ENCODE measurements at places on chromosomes 11 and 22. TPM values are rescaled to one million over a fixed set of nuclear protein-coding genes. Genes with fewer than 3 reads are reported as not detected.

- no peak for DNase-seq
Observed at GRCh38 chr11:82527081-82527584, 206.5 kb downstream of the FAM181B start.

DNA sequence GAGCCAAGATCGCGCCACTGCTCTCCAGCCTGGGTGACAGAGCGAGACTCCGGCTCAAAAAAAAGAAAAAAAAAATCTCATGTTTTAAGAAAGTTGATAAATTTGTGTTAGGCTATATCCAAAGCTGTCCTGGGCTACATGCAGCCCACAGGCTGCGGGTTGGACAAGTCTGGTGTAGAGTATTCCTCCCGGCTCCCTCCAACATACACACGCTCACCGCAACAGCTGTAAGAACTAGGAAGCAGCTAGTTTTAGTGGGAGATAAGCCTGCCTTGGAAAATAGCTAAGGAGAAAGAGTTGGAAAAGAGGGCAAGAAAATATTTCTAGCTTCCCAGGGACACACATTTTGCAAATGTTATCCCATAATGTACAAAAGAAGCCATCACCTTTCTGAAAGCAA is 46.6 kb downstream of the CELF1 start:
- DNase-seq = no peak

DNA sequence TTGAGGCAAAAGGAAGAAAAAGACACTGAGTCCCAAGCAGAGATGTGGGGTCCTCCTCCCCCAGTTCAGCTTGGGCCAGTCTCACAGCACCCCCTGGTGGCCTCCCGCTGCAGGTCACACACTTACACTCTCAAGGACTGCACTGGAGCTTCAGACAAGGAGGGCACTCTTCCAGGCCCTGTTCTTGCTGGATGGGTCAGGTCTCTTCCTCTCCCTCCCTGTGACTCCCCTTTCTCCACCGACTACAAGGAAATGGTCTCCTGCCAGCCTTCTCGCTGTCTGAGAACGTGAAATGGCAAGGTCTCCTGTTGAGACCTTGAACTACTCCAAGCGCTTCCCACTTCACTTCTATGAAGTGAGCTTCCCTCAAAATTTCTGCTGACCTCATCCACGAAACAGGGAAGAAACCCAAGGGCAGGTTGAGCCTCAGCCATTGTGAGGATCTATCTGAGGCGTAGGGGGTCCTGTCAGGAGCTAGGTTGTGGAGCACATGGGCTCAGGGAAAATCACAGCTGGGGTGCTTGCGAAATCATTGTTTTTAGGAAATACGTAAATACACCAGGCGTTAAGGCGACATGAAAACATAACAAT is 11.2 kb upstream of the IGLL1 start:
- DNase-seq = peak; percentile 49

GRCh38 chr11:7543302-7543701 is 29.5 kb downstream of the PPFIBP2 start:
- no peak for DNase-seq

LRP4 gene
- 1.7 TPM for total RNA-seq

DNA sequence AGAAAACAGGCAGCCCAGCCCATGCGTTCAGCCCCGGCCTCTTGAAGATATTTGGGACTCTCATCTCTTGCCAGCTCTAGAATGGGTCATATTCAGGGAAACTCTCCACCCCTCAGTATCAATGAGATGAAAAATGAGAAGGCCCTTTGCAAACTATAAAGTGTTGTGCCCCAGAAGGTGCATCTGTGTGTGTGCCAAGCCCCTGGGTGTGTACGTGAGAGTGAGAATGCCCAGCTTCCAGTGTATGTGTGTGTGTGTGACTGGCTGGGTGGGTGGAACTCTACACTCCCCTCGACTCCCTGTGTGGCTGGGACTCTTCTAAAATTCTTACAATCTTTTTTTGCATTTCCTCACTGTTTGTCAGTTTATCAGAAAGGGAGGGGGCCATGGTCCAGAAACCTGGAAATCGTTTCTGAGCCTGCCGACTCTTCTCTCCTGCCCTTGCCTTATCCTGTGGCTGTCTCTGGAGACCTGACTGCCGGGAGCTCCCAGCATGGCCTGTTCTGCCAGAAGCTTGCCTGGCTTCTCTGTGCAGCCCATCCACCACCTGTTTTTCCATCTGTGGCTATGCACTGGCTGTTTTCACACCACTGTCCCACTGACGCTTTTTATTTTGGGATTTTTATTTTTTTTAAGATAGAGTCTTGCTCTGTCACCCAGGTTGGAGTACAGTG is 1.2 kb downstream of the P2RY6 start:
- no peak for DNase-seq

DNA sequence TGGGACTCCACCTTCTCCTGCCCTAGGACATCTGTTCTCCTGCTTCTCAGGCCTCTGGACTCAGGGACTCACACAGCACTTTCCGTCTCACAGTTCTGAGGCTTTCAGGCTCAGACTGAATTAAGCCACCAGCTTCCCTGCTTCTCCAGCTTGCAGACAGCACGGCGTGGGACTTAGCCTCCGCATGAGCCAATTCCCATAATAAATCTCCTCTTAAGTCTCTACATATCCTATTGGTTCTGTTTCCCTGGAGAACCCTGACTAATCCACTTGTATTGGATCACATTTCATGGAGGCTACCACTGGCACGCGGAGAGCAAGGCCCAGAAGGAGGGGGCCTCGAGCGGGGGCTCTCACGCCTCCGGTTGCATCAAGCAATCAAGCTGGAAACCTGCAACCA is 1313.6 kb downstream of the TBC1D22A start:
- DNase-seq = no peak

DNA sequence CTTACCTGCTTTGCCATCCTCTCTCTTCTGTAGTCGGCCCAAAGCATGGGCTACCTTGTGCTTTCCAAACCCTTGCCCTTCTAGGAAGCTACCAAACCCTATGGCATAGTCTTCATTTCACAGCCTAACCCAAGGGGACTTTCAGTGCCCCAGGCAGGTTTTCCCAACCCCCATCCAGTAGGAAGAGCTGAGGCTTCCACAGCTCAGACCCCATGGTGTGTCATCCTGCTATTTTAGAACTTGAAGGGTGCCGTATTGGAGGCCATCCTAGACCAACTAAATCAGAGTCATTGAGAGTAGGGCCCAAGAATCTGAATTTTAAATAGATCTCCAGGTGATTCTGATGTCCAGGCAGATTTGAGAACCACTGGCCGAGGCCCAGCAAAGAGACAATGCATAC is 31.9 kb upstream of the TUB start:
- no peak for DNase-seq

DNA sequence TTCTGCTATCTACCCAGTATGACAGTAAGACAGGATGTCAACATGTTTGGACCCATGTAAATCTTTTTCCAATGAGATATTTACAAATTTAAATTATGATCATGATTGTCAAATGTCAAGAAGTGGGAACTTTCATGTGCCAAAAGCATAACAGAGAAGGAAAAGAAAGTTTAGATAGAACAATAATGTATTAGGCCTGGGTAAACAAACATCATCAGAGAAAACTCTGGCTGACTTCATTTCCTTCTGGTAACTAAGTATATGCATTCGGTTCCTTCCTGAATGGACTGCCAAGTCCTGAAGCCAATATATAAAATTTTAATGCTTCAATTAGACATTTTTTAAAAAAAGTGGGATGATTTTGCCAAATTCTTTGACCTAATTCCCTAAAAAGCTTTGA is 16.5 kb downstream of the RNF141 start:
- no peak for DNase-seq

TRIM29 gene
- not detected for total RNA-seq

DNA sequence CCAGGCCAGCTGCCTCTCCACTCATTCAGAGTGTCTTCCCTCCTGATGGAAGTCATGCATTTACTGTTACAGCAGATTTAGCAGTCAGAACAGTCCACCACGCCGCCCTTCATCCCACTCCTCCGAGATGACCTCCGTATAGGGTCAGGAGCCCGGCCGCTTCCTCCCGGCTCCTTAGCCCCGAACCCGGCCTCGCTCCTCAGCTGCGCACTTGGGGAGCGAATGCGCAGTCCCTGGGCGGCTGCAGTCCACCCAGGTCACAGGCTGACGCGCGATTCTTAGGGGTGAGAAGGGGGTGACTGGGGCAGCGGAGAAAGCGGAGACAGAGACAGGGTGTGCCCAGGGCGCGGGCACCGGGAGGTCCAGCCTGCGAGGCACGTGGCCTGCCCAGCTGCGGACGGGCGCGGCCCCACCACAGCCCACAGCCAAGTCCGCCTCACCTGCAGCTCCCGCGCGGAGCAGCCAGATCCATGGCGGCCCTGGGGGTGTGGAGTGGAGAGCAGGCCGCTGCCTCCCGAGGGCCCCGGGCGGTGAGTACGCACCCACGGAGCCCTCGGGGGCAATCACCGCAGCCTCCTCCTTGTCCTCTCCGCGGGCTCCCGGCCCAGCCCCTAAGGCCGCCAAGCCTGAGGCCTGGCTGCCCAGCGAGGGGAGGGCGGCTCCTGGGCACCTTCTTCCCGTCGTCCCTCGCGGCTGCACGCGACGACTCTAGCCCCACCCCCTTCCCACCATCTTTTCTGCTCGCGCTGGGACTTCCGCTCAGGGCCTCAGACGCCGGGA is 286.6 kb downstream of the BRD1 start:
- DNase-seq = no peak

DNA sequence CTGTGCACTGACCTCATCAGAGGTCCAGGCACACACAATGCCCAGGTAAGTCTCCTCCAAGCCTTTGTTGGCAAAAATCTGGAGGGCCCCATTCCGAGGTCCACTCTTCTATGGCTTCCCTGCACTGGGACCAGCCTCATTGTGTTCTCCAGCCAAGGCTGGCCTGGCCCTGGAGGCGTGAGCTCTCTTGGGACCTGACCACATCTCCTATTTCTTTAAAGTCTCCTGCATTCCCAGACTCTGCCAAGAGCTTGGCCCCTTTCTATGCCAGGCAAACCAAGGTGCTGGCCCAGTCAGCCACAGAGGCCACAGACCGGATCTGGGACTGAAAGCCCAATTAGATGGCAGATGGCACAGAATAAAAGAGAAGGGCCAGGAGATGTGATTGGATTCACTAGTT is 55.1 kb downstream of the C11orf58 start:
- DNase-seq = no peak

GRCh38 chr11:43951231-43951630 is 8.8 kb downstream of the C11orf96 start:
- DNase-seq = no peak

DNA sequence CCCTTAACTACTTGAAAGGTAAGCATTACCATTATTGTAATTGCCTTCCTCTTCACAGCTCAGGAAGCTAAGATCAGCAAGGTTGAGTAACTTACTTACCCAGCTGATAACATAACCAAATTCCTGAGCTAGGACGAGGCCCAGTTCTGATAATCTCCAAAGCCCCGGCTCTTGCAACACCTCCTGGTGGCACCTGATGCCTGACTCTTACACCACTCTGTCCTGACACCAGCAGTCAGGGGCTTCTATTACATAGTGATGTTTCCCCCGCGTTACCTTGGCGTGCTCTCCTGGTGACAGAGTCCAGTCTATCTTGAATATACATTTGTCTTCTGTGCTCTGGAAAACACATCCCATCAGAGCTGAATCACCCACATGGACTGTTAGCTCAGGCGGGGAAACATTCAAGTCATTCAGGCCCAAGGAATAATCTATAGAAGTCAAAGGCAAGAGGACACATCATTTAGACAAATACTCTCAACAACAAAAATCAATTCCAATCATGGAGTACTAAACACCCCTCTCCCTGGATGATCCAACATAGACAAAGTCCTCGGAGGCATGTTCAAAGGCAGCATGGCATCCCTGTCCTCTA is 12.6 kb downstream of the JAML start:
- DNase-seq = no peak

FOLR2 gene
- total RNA-seq = not detected

- DNase-seq = no peak
Observed at GRCh38 chr22:48581205-48581766, 1246.4 kb downstream of the BRD1 start.

DNA sequence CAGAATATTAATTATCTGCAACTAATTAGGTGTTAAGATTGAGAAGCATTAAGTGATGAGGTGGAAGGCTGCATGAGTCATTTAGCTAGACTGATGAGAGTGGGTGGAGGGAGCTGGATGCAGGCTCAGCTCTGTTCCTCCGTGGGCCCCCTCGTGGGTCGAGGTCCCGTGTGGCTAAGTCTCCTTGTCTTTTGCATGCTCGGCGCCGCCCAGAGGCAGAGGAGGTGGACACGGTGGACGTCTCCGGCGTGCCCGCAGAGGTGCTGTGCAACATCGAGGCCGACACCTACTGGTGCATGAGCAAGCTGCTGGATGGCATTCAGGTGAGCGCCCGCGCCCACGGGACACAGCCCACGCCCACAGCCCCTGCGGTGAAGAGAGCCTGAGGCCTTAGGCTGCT is 211.6 kb downstream of the TBC1D22A start:
- DNase-seq = no peak
